Stimulated activated CD8-positive, alpha-beta memory T cell treated with anti-CD3 and anti-CD28 coated beads, Interleukin-4, amount 100 ng/mL, for 48 hours (primary cell): ENCODE measurements at places on chromosomes 2 and 18.

DNA sequence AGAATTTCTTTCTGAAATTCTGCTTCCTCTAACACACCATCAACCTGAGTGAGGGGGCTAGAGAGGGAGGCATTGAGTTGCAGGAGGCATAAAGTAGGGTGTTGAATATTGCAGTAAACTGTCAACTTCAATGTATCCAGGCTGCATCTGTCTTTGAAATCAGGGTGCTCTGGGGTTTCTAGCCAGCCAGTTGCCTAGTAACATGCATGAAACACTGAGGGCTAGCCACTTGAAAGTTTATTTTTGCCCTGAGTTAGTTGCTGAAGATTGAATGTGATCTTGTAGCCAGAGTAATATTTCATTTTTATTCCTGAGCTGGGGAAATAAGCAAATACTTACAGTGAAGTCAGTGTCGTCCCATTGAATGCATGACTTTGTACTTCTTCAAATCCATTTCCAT is 41.9 kb downstream of the LHCGR start:
- no peak for DNase-seq

DNA sequence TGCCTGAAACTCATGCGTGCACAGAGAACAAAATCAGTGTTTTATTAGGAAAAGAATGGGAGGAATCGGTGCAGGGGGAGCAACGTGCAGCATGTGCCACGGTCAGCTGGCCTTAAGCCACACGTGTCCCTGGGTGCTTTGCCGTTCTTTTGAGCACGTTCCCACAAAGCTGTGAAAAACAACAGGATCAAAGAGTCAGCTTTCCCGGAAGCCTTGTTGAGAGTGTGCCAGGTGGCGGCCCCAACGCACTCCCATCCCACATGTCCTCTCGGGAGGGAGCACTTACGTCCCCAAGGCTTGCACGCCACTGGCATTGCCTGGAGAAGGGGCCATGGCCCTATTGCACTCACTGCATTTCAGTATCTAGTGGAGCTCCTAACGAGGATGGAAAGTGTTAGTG is 511.2 kb downstream of the EIPR1 start:
- no peak for DNase-seq

DNA sequence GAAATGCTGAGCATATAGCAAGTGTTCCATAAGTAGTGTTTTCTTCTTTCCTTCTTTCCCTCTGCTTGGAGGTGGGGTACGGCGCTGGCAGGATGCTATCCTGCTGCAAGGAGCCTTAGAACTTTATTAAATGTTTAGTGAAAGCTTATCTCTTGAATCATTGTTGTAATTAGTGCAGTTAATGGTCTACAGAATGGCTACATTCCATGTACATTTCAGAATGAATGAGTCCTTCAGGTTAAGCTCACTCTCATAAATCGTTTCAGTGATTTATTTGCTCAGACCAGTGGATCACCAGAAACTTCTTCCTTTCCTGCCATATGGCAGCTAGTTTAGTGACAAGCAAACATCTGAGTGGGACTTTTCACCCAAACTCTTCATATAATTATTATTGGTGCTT is 3.3 kb upstream of the YWHAQ start:
- no peak for DNase-seq

DNA sequence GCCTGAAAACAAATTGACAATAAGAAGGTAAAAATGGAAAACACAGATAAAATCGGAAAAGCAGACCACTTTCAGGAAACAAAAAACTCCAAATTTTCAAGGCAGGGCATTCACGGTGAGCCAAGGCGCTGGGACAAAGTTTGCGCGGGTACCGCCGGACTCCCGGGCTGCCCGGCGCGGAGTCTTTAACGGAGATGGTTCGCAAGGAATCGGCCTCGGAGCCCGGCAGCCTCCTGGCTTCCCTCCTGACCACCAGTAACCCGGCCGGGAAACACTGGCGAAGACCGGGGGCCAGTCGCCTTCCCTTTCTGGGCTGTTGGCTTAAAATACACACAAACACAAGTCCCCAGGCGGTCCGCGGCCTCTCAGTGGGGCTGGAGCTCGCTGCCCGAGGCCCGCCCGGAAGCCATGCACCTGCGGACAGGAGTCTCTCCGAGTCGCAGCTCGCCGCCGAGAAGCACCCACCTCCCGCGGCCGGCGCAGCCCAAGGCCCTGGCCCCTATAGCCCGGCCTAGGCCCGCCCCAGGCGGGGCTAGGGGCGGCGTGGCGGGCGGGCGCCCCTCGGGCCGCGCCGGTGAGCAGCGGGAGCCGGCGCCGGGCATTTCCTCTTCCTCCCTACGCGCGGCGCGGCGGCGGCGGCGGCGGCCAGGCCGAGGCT is 622 bp upstream of the KCMF1 start:
- peak; percentile 71 for DNase-seq

DNA sequence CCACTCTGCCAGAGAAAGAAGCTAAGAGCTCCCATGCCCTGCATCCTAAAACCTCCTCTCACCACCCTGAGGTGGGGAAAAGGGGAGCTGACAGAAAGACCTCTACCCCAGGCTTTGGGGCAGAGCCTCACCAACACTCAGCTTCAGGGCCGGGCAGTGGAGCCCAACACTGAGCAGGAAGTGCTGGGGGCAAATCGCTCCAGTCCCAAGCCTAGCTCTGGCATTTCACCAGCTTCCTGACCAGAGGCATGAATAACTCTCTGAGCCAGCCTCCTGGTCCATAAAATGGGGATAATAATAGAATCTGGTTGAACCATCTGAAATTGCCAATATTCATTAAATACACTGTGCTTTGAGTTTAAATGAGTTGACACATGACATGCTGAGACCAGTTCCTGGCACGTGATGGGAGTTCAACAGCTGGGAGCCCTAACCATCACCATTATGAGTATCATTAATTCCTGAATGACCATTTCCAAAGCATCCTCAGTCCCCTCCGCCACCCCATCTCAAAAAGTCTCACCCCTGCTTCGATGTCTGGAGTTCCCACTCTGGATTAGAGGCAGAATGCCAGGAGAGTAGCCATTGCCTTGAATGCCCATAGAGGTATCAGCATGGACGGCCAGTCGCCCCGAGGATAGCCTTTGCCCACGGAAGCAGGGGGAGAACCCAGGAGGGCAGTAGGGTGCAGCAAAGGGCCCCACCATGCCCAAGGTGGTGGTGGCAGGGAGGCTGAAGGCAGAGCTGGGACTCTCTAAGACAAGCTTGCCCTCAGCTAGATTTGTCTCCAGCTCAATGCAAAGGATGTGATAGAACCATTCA is 153.4 kb downstream of the TNS1 start:
- no peak for DNase-seq

- no peak for DNase-seq
Measured at GRCh38 chr2:234626566-234627130, 129.8 kb upstream of the ARL4C start.

DNA sequence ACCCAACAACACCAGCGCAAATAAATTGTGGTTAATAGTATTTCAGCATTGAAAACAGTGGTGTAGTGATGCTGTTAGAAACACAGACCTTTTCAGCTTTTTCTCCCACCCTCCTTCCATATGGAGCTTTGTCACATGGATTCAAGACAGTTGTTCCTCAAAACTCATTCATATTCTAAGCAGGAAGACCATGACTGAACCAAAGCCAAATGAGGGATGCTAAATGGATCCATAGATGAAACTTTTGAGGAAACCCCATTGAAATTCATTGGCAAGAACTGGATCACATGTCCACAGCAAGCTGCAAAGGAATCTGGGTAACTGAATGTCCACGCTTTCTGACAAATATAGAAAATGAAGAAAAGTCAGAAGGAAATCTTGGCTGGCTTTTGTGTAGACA is 615.1 kb upstream of the NETO1 start:
- no peak for DNase-seq

DNA sequence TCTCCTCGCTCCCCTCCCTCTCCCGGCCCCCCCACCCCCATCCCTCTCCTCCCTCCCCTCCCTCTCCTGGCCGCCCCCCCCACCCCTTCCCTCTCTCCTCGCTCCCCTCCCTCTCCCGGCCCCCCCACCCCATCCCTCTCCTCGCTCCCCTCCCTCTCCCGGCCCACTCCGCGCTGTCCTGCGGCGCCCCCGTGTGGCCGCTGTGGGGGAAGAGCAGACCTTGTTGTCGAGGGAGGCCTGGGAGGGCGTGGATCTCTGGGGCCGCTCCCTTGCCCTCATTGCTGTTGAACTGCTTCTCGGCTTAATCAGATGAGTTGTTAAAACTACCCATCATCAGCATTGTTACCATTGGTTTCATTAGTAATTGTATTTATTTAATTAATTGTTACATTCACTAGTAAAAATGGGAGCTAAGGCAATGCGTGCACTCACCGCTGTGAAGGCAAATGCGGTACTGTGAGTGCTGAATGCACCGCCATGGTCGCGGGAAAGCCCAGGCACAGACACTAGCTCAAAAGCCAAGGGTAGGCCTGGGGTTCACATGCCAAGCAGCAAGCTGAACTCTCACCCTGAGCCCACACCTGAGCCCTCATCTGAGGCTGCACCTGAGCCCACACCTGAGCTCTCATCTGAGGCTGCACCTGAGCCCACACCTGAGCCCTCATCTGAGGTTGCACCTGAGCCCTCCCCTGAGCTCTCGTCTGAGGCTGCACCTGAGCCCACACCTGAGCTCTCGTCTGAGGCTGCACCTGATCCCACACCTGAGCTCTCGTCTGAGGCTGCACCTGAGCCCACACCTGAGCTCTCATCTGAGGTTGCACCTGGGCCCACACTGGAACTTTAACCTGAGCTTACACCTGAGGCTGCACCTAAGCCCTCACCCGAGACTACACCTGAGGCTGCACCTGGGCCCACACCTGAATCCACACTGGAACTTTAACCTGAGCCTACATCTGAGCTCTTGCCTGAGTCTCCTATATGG is 8.8 kb downstream of the RTP5 start:
- peak; percentile 86 for DNase-seq

DNA sequence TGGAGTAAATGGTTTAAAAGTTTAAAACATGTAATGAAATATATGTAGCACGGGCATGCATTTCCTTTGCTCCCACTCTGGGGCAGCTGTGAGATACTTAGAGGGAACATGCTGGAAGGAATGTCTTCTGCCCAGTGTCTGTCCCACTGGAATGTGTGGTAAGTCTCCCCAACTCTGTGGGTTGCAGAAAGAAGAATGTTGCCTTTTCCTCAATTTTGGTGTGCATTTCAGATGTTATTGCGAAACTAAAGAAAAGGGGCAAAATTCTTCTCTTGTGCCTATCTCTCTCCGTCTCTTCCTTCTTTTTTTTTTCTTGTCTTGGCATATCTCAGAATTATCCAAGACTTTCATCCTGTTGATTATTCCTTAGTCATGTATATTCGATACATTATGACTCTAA is 201.1 kb downstream of the SH3RF3 start:
- DNase-seq = no peak

GRCh38 chr2:58539973-58540372 is 298.8 kb upstream of the FANCL start:
- no peak for DNase-seq

DNA sequence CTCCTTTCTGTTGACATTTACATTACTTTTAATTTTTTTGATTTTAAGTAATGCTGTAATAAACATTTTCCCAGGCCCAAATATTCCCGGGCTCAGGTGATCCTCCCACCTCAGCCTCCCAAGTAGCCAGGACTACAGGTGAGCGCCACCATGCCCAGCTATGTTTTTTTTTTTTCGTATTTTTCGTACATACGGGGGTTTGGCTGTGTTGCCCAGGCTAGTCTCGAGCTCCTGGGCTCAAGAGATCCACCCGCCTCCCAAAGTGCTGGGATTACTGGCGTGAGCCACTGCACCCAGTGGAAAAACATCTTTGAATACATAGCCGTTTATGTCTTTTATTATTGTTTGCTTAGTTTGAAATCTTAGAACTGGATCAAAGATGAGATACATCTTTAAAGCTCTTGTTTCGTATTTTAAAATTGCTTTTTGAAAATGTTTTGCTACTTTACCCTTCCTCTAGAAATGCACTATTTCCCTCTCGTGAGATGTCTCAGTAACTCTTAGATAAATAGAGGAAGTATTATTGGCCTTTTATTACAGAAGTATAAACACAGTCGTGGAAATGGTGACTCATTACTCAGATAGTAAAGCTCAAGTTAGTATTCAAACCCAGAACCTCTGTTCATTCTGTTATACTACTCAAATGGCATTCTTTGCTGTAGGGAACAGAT is 2.4 kb downstream of the SMCHD1 start:
- no peak for DNase-seq

DNA sequence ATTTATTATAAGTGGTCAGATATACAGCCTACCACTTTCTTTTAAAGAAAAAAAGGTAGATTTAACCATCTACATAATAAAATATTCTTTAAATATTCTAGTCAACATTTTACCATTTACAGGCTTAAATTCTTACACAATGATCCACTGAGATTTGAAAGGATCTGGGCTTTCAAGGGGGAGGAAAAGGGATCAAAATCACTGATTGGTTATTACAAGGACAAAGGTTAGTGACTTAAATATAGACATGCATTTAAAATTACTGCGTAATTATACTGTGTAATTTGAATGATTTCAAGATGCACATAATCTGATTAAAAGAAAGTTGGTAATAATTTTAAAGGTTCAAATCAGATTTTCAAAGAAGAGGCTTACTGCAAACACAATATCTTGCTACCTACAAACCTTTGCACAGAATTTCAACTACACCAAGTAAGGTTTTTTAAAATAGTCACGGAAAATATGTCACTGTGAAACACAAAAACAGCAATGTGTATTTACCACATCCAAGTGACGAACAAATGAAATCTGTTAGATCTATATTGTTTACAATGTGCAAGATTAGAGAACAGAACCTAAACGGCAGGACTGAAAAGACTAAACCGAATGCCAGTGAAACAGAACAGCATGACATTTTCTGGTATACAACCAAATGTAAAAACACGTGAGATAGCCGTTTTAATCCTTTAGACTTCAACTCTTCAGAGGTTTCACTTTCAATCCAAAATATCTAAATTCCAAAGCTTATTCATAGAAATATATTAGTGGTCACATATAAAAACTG is 40.8 kb downstream of the RTN4 start:
- DNase-seq = no peak

DNA sequence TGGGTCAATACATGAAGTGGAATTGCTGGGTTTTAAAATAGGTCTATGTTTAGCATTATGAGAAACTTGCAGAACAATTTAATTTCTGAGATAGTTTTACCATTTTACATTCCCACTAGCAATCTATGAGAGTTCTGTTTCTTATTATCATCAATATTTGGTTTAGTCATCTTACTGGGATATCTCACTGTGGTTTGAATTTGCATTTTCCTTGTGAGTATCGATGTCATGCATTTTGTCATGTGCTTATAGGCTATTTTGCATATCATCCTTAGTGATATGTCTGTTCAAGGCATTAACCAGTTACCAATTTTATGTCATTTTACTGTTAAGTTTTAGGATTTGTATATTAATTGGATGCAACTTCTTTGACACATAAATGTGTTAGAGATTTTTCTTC is 204.4 kb downstream of the MCFD2 start:
- DNase-seq = no peak

DNA sequence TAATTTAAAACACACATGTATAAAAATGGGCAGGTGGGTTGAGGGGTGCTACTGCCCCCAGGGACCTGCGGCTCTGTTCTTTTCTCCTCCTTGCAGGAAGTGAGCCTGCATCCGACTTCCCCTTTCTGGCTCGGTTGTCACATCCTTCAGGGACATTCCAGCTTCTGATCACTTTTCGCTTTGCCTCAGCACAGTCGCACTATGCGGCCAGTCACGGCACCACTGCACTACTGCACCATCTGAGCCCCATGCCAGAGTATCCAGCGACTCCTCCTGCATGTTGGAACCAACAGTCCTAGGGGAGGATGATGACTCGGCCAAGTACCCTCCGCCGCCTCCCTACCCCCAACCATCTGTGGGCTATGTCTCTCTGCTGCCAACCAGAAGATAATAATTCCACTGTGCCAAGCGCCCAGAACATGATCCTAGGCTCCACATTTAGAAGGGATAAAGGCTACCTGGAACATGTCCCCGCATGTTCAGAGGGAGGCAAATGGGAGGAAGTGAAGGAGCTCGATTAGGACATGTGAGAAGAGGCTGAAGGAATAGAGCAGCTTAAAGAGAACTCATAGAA is 17.6 kb downstream of the CDC42EP3 start:
- no peak for DNase-seq
